ENCODE measurements at places on chromosomes 2 and 18.

DNA sequence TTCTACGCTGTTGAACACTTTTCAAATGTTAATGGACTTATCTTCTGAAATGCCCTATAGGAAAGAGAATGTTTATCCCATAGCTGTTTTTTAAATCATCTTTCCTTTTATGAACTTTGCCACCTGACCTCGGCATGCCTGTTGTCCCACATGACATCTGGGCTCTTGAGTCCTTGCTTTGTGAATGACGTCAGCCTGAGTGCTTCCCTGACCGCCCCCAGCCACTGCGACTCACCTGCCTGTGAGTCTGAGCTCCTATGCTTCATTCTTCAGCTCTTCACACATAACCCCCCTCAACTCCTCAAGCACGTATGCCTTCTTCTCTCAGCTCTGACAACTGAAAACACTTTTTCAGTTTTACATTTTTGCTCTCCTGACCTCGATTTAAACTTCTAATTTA, 166.8 kb downstream of the DCDC2C start:
- no peak for DNase-seq

DNA sequence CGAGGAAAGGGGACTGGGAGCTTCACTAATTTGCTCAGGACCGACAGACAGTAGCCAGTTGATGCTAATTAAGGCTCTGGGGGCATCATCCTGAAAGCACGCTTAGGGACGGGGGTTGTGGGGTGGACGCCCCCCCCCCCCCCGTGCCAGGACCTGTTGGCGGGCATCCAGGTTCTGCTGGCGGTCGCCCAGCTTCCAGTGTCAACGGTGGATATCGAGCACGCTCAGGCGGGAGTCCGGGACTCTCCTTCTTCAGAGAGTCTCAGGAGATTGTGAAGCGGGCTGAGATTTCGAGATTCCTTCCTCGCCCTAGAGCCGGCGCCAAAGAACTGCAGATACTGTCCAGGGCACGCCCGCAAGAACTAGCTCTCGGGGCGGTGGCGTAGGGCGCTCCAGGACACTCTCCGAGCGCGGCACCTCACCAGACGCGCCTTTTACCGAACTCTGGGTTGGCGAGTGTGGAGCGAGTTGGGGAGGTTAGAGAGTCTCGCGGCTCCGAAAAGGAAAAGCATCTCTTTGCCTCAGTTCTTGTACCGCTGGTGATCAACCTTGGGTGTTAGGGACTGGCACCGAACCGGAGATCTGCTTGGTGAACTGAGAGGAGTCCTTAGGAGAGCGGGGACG, 5.6 kb downstream of the RAX start:
- no peak for DNase-seq

GRCh38 chr18:13434854-13435253, 216.3 kb downstream of the LDLRAD4 start:
- no peak for DNase-seq

GRCh38 chr2:17059458-17059857, 393.8 kb upstream of the CYRIA start:
- DNase-seq: no peak

DNA sequence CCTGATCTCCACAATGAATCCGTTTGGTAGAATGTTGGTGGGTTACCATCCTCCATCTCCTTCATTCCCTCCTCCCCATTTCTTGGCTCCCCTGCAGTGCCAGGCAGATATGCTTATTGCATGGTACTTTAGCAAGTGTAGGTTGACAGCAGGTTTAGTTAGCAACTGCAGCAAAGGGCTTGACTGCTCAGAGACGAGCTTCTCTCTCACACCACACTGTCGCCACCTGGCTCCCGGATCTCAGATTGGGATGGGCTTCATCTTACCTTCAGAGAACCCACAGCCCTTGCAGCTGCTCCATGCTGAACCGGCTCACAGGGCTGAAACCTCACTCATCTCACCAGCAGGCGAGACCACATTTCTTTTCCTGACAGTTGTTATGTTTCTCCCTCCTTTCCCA, 88.8 kb downstream of the VWA3B start:
- DNase-seq: no peak

- no peak for DNase-seq
Observed at GRCh38 chr2:105393373-105394055, 5.3 kb downstream of the FHL2 start.

DNA sequence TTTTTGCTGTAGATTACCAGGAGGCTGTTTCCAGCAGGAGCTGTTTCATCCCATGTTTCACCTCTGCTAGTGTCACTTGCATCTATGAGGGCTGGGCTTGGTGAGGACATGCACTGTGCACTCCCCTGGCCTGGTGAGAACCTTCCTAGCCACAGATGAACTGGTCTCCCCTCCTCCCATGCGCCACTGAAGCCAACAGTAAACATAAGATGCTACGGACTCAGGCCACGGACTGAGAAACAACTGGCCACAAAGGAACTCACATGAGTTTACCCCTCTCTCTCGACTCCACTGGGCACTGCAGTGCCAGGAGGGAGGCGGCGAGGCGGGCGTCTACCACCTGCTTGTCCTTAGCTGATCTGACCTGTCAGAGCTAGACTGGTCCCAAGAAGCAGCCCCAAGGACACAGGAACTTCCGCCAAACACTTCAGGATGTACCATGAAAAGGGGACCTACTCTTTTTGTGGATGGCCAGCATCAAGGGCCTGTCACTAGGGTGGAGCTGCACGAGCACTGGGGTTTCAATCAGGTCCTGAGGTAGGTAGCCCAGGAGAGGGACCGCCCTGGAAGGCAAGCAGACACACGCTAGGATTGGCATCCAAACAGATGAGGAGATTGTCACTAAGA, 22.8 kb upstream of the HES6 start:
- no peak for DNase-seq

DNA sequence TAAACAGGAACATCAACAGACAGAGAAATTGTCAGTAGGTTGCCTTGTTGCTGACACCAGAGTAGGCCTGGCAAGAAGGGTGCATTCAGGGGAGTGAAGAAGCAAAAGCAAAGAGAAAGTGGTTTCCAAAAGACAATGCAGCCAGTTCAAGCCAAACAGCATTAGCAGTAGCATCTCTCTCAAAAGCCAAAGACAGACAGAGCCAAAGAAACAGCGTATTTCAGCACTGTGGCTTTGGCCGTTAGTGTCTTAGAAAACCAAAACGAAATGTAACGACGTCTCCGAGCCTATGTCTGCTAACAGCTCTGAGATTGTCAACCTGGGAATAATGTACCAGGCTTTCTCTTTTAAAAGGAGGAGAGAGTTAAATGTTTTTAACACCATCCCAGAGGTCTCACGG, 178.6 kb downstream of the NRP2 start:
- no peak for DNase-seq

DNA sequence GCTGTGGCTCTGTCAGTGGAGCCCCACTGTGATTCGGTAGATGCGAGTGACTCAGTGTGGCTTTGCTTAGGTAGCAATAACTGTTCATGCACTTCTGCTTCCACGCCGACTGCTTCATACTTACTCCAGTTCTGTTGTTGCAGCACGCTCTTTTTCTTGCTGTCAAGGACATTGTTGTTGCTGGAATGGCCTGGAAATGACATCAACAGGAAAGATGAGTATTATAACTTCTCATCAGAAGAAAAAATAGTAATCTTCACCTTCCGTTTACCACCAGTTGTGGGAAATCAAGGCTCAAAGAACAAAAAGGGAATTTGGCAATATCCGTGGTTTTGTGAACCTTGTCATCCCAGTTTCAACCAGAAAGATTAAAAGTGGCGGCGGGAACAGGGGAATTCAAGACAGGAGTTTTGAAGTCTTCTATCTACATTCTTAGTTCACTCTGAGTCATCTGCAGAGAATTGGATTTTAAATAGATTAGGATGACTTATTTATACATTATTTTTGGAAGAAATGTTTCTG, 8.3 kb downstream of the TM4SF20 start:
- peak; percentile 89 for DNase-seq

- no peak for DNase-seq
Observed at GRCh38 chr2:220999356-220999755, 572.7 kb downstream of the EPHA4 start.

Data from MV-4-11 (cell line).